ENCODE measurements at places on chromosomes 7 and 10. TPM values are rescaled to one million over a fixed set of nuclear protein-coding genes. Genes with fewer than 3 reads are reported as not detected.

- no peak for DNase-seq
Observed at GRCh38 chr7:15977663-15978062, 291.2 kb upstream of the MEOX2 start.

GRCh38 chr7:98038731-98039130 is 48.7 kb upstream of the OCM2 start:
- DNase-seq = no peak

DNA sequence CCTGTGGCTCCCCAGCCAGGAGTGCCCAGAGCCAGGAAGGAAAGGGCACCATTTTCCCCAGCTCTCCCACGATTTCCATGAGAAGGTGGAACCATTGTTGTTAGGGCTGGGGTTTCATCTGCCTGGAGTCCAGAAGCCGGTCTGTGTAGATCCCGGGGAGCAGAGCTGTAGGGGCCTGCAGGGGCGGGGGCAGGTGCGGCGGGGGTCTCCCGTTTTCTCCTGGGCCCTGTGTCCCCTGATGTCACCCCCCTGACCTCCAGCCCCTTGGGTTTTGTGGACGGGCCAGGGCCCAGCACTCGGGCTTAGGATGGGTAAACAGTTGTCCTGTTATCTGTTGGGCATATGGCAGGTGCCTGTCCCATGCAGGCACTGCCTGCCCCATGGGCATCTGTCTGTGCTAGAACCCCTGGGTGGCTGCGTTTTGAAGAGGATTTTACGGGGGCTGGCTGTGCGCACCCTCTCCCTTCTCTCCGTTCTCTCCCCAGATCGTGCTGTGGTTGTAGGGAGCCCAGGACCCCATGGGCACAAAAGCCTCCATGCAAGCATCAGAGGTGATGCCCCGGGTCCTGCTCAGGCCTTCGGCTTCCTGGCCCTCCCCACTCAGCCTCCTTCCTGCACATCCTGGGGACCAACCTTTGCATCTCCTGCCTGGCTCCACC is 158.8 kb downstream of the WDR37 start:
- DNase-seq = no peak

- DNase-seq = no peak
Observed at GRCh38 chr10:43160921-43161255, 22.6 kb downstream of the CSGALNACT2 start.

DNA sequence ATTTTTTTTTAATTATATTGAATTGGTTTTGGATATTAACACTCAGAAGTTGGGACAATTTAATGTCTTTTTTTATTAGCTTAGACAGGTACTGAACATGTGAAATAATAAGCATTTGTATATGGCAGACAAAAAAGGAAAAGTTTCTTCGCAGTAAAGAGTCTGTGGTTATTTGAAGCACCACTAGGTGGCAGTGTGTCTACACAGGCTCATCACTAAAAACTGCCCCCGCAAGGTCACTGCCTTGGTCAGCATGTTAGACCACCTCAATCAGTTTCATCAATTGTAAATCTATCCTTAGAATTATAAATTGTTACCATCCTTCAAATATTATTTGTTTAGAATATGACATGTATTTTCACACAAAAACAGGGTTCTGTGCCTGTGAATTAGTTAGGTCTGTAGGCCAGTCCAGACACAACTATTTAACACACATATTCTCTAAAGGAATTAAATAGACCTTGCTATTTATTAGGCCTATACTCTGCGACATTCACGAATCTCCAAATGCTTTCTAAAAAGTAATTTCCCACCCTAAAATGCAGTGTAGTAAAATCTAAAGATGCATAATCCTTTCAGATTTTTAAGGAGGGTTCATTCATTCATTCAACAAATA is 17.0 kb downstream of the PNLIPRP3 start:
- no peak for DNase-seq

- no peak for DNase-seq
Observed at GRCh38 chr10:24740714-24741113, 17.0 kb upstream of the ARHGAP21 start.

DNA sequence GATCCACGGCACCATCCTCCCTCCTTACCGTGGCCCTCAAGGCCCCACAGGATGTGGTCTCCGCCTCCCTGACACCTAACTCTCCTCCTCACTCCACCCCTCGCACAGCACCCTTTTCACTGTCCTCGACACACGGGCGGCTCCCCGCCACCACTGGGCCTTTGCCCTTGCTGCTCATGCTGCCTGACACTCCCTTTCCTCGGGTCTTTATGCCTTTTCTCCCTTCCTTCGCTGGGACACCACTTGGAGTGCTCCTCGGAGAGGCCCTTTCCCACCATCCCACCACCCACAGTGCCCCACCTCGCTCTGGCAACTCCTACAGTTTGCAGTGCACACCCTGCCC is 7.9 kb upstream of the INMT start:
- no peak for DNase-seq

GRCh38 chr10:66869635-66870034 is 56.2 kb upstream of the LRRTM3 start:
- no peak for DNase-seq

DNA sequence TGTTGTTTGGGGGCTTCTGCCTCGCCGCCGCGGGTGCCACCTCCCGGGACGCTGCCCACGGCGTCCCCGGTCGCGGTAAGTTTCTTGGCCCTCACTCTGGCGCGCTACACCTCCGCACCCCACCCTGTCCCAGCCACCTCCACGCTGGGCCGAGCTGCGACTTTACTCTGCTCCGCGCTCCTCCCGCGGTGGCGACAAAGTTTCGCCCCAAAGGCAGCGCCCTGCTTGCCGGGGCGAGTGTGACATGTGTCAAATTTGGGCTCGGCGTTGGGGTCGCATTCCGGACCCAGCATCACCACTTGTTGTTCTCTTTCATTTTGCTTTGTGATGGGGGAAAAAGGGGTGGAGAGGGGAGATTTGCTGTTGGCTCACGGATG is 167.7 kb upstream of the PPP1R3A start:
- no peak for DNase-seq

- no peak for DNase-seq
Observed at GRCh38 chr7:94912085-94912484, 4.7 kb downstream of the PPP1R9A start.

GRCh38 chr7:7914547-7914946 is 54.0 kb upstream of the GLCCI1 start:
- DNase-seq = no peak

DNA sequence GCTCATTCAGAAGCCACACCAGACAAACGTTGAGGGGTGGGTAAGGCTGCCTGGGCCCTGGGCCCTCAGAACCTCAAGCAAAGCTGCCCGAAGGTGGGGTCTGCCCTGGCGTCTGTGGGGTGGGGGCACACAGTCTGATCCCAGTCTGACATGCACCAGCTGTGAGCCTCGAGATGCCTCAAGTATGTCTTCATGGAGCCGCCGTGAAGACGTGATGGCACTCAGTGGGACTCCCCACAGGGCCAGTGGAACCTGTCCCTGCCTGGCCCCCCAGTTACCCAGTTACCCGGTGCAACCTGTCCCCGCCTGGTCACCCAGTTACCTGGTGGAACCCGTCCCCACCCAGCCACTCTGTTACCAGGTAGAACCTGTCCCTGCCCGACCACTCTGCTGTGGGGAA is 351.2 kb downstream of the PTPRN2 start:
- no peak for DNase-seq

DNA sequence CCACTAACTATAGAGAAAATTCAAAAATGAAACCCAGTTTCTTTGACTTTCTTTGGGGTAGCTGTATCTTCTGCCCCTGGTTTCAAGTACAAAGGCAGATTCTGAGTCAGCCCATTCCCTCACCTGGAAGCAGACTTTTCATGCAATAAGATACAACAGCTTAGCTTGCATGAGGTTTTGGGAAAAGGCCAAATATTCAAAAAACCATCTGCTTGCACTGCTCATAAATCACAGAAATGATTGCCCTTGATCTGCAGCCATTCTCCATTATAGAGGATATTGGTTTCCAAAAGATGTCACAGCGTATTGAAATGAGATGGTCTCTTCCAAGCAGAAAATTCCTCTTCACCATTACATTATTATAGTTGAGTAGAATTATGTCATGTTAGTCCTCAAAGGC is 354.0 kb downstream of the PHF14 start:
- no peak for DNase-seq

DNA sequence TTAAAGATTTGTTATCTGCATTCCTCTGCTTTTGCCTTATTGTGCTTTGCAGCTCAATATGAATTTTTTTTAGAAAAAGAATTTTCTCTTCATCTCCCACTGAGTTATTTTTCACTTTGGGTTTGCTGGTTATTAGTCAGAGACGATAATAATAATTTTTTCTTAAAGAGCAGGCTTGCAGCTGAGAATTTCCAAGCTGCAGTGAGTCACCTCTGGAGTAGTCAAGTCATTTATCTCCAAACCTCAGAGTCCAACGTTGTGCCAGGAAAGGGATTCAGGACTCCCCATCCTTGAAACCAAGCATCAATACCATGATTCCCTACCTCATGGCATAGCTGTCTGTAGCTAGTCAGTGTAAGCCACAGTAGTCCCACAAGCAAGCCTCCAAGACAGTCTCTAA is 15.2 kb upstream of the EGR2 start:
- no peak for DNase-seq

GRCh38 chr7:36159618-36160017 is 6.6 kb downstream of the EEPD1 start:
- DNase-seq = no peak

SAP25 gene
- 61.2 TPM for total RNA-seq

UNC5B gene
- 0.08 TPM for total RNA-seq

GPRIN2 gene
- total RNA-seq = not detected

SDK1 gene
- total RNA-seq = 0.63 TPM

CPEB3 gene
- 3.1 TPM for total RNA-seq

WEE2 gene
- not detected for total RNA-seq
